ENCODE measurements at places on chromosomes 2 and 18.

DNA sequence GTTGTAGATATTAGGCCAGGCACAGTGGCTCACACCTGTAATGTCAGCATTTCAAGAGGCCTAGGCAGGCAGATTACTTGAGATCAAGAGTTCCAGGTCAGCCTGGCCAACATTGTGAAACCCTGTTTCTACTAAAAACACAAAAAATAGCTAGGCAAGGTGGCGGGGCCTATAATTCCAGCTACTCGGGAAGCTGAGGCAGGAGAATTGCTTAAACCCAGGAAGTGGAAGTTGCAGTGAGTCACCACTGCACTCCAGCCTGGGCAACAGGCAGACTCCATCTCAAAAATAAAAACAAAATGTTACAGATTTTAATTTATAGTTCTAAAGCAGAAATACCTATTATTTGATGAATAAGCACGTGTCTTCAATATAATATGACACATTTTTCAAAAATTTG, 65.6 kb upstream of the UBXN4 start:
- no peak for DNase-seq

GRCh38 chr2:183204397-183204796, 80.2 kb downstream of the NUP35 start:
- no peak for DNase-seq

GRCh38 chr2:104872866-104873688, 19.2 kb downstream of the POU3F3 start:
- no peak for DNase-seq

GRCh38 chr2:15939854-15940660, at the start of gene MYCN:
Gene MYCN (plus strand): TSS chr2:15940550. CDS start chr2:15942065, 1,515 bp downstream.
- no peak for DNase-seq

DNA sequence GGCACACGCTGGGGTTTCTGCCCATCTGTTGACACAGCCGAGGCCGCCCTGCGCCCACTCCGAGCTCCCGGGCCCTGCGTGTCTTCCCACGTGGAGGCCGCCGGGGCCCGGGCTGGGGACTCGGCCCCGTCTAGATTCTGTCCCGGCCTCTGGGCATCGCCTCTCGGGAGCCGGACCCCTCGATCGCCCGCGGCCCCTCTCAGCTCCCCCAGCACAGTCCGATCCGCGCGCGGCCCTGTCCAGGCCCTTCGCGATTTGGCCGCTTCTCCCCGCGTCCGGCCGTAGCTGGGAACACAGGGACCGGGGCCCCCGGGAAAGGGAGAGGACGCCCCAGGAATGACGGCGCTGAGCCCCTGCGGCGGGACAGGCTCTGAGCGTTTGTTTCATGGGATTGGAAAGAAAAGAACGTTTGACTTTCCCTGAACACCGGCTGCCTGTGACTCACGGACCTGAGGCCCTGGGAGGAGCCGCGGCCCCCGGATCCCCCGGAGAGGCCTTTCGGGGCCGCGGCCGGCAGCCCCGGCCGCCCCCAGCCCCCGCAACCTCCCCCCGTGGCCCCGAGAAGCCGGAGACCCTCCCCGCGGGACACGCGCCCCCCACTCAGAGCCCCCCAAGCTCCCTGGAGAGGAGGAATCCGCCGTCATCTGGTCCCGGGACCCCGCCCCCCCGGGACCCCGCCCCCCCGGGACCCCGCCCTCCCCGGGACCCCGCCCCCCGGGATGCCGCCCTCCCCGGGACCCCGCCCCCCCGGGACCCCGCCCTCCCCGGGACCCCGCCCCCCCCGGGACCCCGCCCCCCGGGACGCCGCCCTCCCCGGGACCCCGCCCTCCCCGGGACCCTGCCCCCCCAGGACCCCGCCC, 62.7 kb upstream of the CTDP1 start:
- no peak for DNase-seq

DNA sequence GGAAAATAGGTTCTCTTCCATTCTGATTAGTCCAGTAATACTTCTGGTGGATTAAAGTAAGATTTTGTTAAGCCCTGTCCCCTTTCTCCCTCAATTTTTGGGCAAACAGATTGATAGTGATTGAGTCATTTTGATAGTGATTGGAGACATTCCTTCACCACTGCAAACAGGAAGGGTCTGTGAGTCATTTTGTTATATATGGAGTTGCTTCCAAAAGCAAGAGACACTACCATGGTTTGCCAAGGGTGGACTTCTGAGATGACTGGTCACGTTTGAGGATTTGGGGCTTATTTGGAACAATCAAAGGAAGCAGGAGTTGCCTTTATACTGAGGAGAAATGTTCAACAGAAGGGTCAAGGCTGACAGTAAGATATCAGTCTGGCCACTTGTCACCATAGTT, 249.9 kb downstream of the PARD3B start:
- no peak for DNase-seq

- no peak for DNase-seq
Observed at GRCh38 chr2:122867941-122868340, 1112.5 kb downstream of the TSN start.
